ENCODE measurements at places on chromosomes 6 and 20. TPM values are rescaled to one million over a fixed set of nuclear protein-coding genes. Genes with fewer than 3 reads are reported as not detected.

DNA sequence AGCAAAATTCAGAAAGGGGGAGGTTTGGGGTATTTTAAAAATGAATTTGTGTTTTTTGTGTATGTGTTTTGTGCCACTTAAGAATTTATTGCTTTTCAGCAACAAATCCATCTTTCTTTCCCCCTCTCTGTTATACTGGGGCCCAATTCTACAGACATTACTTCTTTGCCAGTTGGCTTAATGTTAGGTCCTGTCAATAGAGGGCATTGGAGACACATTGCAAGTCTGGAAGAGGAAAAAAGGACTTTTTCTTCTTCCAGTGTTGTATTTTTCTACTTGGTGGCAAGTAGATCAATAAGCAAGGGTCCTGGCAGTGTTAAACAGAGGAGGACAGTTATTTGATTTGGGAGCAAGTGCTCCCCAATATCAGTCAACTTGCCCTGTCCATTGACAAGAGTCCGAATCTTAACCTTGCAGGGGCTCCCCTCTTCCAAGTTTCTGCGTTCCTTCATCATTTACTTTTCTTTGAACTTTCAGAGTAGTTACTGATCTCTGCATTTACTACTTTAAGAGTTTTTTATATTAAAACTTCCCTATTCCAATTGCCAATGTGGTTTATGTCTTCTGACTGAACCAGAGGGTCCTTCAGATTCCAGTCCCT, 23.4 kb downstream of the SCML4 start:
- DNase-seq = no peak

The CDSN gene
- polyA plus RNA-seq = 0.03 TPM

The HNF4A gene
- polyA plus RNA-seq = 0.77 TPM

GRCh38 chr6:155443168-155443567, 12.5 kb downstream of the NOX3 start:
- no peak for DNase-seq

- no peak for DNase-seq
These were observed 14.0 kb downstream of the ZC2HC1B start for GRCh38 chr6:143878272-143878760.

- DNase-seq = no peak
These were observed 160.2 kb downstream of the NFATC2 start for GRCh38 chr20:51382111-51382985.

GRCh38 chr6:108983151-108983550, 111.5 kb downstream of the SESN1 start:
- DNase-seq = no peak

- DNase-seq = no peak
These were observed 33.1 kb downstream of the ATP9A start for GRCh38 chr20:51734876-51735720.

The NOTCH4 gene
- polyA plus RNA-seq = 136 TPM

- no peak for DNase-seq
These were observed 68.7 kb downstream of the FILIP1 start for GRCh38 chr6:75424618-75425548.

The MAP3K4 gene
- 16.2 TPM for polyA plus RNA-seq

DNA sequence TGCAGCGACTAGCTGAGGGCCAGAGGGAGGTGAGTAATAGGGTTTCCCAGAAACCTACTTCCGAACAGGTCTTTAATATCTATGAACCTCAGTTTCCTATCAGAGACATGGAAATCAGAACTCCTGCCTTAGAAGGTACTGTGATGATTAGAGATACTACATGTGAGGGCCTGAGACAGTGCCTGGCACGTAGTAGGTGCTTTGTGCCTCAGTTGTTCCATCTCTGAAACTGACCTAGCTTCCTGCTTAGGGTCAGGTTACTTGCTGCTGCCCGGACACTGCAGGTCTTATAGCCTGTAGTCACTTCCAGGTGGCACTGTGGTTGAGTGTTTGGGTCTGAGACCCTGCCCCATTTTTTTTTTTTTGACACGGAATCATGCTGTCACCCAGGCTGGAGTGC, 20.9 kb downstream of the RAB44 start:
- no peak for DNase-seq

The MOG gene
- polyA plus RNA-seq = not detected

DNA sequence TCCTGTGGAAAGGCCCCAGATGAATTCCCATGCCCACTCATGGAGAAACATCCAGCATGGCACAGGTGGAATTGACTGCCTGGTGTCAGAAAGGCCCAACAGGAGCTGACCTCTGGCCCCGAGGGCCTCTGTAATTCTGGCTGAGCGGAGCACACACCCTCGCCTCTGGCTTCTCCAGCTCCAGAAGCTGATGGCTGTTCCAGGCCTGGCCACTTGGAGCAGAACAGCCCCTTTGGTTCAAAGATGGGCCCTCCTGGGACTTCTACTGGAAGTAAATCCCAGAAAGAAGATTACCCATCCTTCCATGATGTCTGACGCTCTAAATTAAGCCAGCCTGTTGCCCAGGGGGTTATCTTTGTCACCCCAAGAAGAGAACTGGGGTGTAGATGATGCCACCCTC, 275.1 kb upstream of the CDH4 start:
- no peak for DNase-seq

DNA sequence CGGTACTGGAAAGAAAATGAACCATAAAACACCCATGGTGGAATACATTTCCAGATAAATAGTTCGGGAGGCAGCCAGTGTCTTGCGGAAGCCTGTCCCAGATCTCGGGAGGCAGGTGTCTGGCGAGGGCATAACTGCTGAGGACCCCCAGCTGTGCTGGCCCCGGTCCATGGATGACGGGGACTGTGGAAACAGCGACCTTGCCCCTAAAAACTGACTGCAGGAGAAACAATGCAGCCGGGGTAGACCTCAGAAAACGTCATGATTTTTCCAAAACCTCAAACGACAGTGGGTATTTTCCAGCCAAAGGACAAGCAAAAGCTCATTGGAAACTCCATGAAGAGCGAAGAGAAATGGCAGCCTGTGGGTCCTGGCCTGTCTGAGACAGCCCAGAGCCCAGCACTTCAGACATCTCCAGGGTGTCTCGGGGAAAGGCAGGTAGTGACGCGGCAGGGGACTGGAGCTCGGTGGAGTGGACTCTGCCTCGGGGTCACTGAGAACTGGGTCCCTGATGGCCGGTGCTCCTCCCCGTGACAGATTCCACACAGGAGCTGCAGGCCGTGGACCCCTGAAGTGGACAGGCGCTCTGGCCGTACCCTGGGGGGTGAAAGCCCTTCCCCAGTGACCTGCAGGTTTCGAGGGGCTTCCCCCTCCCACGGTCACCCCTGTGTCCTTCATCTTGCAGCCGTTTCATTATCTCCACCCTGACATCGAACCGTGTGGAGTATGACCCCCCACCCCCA, 188.6 kb downstream of the SYNDIG1 start:
- DNase-seq = no peak

The VWA7 gene
- polyA plus RNA-seq = 0.74 TPM

DNA sequence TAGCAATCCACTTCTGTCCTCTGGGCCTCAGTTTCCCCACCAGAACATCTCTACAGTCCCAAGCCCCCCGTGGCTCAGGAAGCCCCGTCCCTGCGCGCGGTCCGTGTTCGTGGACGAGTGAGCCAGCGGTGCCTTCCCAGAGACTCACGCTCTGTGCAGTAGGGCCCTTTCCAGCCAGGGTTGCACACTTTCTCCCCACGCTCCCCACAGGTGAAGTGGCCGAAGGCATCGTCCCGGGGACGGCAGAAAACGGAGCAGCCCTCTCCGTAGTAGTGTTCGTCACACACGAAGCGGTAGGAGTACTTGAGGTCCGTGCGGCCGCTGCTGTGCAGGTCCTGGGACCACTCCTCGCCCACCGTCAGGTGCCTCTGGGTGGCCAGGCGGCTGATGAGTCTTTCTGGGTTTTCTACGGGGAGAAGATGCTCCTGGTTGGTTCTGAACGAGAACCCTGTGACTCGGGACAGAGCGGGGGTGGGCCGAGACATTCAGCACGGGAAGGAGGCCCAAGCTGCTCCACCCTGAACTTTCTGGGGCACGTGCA, 2.7 kb downstream of the DLL1 start:
- no peak for DNase-seq

The GMPR gene
- 17.0 TPM for polyA plus RNA-seq

GRCh38 chr20:56316483-56316882, 42.3 kb upstream of the FAM210B start:
- DNase-seq = no peak

The LTA gene
- not detected for polyA plus RNA-seq

DNA sequence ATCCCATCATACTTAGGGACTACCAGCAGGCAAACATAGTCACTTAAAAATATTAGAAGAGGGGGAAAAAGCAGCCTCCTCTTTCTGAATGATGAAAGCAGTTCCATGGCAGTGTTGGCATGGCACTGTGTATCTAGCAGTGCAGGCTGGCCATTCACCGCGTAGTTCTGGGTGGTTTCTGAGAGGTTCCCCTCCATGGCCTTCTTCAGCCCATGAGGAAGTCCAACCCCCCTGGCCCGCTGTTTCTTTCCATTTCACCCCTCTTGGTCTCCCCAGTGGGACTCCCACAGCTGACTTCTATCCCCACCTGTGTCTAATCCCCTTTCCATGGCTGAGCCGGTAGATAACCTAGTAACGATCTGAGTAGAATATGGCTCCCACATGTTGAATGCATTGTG, 17.0 kb downstream of the PPARD start:
- DNase-seq = no peak

- no peak for DNase-seq
These were observed 111.2 kb downstream of the KCNQ5 start for GRCh38 chr6:72733045-72733444.

The CCN6 gene
- not detected for polyA plus RNA-seq

GRCh38 chr6:8195040-8195713, 92.8 kb upstream of the EEF1E1 start:
- DNase-seq = no peak

The MRAP2 gene
- polyA plus RNA-seq = 3.0 TPM

DNA sequence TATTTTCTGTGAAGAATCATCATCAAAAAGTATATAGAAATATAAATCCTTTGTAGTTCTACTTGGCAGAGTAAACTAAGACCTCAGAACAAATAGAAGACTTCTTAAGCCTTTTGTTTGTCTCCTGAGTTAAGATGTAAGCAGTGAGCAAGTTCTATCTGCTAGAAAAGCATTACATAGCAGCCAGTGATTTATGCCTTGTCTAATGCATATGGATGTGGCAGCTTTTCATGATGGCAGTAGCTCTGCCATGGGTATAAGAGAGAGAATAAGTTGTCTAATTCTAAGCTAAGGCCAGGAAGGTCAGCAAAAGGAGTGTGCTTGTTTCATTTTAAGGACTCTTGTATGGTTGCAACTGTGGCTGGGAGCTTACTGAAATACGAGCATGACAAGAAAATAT, 920.2 kb downstream of the GRIK2 start:
- no peak for DNase-seq

DNA sequence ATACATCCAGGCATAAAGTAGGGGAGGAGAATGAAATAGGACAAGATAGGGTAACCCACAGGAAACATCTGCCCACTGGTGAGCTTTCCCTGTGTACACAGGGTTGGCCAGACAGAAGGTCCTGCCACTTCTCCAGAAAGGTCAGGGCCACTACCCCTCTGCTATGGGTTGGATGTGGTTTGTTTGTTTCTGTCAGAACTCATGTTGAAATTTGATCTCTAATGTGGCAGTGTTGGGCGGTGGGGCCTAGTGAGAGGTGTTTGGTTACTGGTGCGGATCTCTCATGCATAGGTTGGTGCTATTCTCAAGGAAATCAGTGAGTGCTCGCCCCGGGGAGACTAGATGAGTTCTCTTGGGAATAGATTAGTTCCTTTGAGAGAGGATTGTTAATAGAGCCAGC, 15.6 kb upstream of the MAS1 start:
- no peak for DNase-seq

DNA sequence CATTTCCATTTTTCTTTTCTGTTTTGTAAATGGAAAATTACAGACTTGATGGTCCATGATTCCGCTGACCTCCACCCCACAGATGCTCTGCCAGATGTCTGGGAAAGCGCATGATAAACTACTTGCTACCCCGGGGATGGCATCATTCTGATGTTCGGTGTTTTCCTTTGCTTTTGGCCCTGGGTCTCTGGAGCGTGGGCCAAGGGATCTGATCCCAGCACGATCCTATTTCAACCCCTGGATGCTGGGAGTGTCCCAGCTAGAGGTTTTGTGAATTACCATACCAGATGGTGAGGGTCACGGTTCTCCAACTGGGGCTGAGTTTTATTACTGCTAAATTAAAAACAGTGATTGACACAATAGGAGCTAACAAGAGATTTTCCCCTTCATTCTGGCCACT, 25.2 kb upstream of the MYLIP start:
- DNase-seq = no peak

DNA sequence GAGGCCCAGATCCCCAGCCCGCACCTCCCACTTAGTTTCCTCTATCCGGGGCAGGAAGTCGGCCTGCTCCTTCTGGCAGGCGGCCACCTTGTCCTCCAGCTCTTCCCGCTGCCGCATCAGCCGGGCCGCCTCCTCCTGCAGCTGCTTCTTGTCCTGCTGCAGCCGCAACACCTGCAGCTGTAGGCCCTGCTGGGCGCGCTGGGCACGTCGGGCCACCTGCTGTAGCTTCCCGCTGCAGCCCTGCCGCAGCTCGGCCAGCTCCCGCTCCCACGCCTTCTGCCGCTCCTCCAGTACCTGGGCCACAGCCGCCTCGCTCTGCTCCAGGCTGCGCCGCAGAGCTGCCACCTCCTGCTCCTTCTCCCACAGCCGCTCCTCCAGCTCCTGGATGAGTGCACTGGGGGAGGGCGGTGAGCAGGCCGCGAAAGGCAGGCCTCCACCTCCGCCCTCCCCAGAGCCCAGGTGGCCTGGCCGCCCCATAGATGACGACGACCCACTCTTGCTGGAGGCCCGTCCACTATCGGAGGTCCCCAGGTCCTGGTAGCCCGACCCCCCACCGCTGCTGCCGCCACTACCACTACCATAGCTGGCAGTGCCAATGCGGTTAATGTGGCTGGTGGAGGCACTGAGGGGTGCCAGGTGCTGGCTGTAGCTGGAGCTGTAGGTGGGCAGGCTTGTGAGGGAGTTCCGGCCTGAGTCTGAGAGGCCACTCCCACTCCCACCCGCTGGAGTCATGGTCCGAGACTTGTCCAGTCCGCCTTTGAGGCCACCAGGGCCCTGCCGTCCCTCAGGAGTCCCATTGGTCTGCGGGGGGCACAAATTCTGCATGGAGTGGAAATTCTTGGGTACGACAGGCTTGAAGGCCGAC, 6.0 kb upstream of the FASTKD5 start:
- DNase-seq = peak; percentile 65

Measured in adrenal gland (tissue), 19 donors.